HT1080 (cell line): ENCODE measurements at places on chromosomes 13 and 19. TPM values are rescaled to one million over a fixed set of nuclear protein-coding genes. Genes with fewer than 3 reads are reported as not detected.

- no peak for DNase-seq
Observed at GRCh38 chr13:50419331-50419865, 404.2 kb downstream of the KCNRG start.

DNA sequence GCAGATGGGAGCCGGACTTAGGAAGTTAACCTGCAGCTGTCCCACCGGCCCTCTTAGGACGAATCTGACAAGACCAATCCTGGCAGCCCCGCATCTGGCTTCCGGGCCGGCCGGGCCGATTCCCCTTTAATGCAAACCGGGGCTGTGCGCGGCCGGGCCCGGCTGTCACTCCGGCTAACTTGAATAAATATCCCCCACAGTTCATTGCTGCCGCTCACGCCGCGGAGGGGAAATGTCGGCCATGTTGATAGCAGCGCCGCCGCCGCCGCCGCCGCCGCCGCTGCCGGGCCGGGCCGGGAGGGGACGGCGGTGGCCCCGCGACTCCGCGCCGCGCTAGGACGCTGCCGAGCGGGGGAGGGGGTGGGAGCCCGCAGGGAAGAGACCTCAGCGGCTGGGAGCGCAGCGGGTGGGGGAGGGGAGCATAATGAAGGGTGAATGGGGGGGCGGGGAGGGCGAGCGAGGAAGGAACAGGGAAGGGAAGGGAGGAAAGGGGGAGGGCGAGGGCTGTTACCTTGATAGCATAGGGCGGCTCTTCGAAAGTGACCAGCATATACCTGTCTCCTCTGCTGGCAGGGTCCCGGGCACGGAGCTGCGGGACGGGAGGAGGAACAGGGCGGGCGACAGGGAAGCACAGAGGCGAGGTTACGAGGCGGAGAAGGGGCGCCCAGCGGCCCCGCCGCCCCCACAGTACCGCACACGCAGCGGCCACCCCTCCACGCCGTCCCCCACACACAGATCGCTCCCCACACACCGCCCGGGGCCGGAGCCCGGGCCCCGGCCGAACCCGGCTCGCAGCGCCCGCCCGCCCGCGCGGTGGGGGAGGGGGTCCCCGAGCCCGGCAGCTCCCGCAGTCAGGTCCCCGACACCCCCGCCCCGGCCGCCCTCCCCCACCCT lies 1.1 kb downstream of the INTS6 start:
- DNase-seq: peak; percentile 56

The NCR1 gene
- 0.43 TPM in 1 of 2 replicates, not detected in the other for total RNA-seq

DNA sequence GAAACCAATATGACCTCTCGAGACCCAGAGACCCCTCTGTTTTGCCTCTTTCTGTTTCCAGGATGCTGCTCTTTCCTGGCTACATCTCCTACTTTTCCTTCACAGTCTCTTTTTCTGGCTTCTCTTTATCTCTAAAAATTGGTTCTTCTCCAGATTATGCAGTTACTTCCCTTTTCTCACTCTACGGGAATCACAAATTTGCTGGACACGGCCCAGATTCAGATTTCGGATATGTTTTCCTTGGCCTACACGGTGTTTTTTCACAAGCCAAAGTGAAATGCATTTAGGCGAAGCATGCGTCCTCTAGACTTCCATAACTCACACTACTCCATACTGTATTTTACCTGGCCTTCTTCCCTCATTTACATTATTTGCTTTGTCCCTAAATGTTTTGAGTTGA lies 214.7 kb upstream of the MIR17HG start:
- no peak for DNase-seq

The THSD1 gene
- 11.9 and 13.4 TPM in 2 replicates for total RNA-seq

The OR4F17 gene
- total RNA-seq: not detected in 2 replicates

The FXYD3 gene
- total RNA-seq: not detected in 2 replicates

DNA sequence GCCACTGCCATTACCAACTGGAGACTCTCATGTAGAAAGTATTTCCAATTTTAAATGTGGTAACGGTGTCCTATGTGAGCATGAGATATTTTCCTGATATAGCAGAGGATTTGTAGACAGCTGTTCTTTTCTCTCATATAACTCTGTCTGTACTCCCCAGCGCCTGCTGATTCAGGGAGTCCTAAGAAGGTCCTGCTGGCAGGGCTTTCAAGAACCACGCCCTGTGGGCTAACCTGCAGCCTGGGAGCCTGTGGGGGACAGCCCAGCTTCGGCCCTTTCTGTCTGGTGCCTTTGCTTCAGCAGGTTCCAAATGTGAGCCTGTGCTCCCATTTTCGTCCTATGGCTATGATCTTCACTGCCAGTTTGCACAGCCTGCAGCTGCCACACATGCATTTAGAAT lies 316.8 kb downstream of the ATP8A2 start:
- DNase-seq: no peak

The IGFL2 gene
- total RNA-seq: not detected in 2 replicates

DNA sequence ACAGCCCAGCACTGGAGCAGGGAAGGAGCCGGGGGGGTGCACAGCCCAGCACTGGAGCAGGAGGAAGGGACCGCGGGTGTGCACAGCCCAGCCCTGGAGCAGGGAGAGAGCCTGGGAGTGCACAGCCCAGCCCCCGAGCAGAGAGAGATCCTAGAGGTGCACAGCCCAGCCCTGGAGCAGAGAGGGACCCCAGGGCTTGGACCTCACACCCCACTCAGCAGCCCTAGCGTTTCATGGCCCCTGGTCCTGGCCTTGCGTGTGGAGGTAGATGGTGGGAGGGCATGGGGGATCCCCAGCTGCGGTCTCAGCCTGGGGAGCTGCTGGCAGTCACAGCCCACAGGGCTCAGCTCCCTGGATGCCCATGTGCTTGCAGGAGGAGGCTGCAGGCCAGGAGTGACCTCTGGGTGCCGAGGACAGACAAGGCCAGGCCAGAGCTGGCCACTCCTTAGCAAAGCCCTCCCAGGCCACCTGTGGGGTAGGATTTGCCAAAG lies 25.1 kb downstream of the GAS6 start:
- DNase-seq: no peak

DNA sequence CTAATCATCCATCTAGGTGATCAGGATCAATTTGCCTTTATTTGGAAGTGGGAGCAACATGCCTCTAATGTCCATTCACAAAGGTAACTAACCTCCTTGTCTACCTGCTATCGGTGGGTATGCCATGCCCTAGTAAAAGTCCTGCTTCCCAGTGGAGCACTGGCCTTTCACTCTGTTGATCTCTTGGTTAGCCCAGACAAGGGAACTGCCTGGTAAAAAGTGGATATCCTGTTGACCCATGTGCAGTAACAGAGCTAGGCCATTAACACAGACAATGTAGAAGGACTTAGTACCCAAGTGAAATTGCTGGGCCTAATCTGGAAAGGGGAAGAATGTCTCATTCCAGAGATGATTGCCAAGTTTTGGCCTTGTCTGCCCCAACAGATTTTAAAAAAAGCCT lies 171.5 kb upstream of the CSNK1A1L start:
- DNase-seq: no peak

DNA sequence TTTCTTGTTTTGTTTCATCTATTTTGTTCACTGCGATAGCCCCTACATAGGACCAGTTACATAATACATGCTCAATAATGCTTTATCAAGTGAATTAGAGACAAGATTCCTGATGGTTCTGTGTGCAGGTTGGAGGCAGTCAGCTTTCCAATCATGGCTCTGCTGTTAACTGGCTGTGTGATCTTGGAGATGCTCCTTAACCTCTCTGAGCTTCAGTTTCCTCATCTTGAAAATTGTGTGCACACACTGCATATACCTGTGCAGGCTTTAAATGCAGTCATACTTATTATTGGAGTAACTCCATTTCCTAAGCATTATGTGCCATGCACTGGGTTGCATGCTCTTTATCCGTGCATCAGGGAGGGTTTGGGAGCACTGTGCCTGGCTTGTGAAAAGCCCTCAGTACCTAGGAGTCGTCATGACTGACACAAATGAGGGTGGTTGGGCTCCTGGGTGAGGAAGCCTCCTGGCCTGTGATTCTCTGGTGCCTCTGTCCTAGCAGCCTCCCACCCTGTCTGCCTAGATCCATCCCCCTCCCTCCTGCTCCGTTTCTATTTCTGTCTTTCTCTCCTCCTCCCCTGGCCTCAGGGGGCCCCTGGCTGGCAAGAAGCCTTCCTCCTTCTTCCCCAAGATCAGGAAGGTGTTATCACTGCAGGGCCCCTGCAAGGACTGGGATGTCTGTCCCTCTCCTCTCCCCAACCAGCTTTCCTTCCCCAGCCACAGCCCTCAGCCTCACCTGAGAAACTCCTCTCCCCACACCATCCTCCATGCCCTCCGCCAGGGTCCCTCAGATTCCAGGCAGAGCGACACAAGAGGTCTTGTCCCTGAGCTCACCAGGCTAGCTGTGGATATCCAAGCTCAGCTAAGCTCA lies 8.7 kb downstream of the IFNL1 start:
- DNase-seq: no peak

The C1QTNF9B gene
- 0.72 and 0.84 TPM in 2 replicates for total RNA-seq

DNA sequence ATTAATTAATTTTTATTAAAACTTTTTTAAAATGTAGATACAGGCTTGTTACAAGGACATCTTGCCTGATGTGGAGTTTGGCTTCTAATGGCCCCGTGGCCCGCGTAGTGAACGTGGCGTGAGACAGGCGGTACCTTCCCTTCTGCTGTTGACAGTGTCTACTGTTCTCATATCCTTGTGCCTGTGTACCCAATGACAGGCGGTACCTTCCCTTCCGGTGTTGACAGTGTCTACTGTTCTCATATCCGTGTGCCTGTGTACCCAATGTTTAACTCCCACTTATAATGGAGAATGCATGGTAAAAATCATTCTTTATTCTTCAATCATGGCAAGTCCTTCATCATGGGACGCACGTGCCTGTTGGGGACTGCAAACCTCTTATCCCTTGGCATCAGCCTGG lies 79.1 kb upstream of the ZNF835 start:
- DNase-seq: no peak

DNA sequence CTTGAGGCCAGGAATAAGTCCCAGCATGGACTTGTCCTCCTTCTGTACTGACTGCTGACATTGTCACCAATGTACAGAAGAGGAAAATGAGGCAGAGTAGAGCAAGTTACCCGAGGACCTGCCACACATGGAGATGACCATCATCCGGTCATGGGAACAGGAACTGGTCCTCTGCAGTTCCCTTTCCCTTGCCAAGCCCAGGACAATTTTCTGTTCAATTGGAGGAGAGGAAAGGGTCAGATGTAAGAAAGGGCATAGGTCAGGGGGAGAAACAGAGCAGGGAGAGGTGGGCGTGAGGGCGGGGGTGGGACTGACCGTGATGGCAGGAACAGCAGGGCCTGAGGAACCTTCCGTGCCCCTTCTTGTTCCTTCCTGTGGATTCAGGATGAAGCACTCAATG lies 18.6 kb downstream of the PHLDB3 start:
- DNase-seq: no peak

- no peak for DNase-seq
Observed at GRCh38 chr13:30659980-30660379, 42.3 kb downstream of the USPL1 start.

DNA sequence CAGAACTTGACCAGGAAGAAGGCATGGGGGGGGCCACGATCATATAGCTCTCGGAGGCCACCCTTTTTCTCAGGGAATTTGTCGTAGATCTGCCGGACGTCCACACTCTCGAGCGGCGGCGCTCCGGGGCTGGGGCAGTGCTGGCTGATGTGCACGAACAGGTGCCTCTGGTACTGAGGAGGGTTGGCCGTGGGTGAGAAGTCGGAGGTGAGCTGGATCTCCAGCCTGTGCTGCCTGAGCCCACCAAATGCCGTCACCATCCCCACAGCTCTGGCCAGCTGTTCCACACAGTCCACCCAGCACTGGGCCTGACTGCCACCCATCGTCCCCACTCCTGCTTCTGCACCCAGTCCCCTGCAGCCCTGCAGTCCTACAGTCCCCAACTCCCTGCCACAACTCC lies 12.0 kb downstream of the CD37 start:
- no peak for DNase-seq

DNA sequence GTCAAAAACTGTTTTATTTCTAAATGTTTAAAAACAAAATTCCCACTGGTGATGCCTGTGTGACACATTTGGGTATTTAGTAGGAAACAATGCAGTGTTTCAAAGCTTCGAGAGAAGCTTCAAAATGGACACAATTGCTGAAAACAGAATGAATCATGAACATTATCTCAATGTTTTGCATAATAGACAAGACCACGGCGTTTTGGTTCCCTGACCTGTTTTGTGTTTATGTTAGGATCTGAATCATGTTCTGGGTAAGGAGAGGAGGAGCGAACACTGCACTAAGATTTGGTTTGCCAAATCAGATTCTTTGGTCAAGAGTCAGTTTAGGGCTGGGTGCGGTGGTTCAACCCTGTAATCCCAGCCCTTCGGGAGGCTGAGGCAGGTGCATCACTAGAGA lies 42.2 kb downstream of the IFT88 start:
- peak; percentile 22 for DNase-seq

- DNase-seq: no peak
Observed at GRCh38 chr19:47362321-47362720, 13.2 kb downstream of the DHX34 start.

The ZNF730 gene
- total RNA-seq: 0.03 TPM in 1 of 2 replicates, not detected in the other

The SHANK1 gene
- total RNA-seq: 9.3 and 10.5 TPM in 2 replicates

The MBD3L3 gene
- total RNA-seq: not detected in 2 replicates

The SBSN gene
- 3.0 and 14.9 TPM in 2 replicates for total RNA-seq

The ZNF471 gene
- not detected in 2 replicates for total RNA-seq

The SYNGR4 gene
- total RNA-seq: not detected in 2 replicates

The DUS3L gene
- 56.5 and 71.8 TPM in 2 replicates for total RNA-seq

DNA sequence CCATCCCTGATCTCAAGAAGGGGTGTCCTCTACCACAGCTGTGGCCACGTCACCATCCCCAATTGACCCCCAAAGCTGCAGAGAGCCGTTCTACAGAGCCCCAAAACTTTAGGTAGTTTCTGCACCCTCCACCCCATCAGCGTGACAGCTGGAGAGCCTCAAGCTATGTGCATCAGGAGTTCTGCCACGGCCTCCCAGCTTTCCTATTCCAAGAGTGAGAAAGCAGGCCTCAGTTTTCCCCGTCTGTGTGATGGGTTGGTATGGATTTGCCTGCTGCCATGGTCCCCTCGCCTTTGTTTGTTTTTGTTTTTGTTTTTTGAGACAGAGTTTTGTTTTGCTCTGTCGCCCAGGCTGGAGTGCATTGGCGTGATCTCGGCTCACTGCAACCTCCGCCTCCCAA lies 1.5 kb downstream of the BCL3 start:
- DNase-seq: no peak

DNA sequence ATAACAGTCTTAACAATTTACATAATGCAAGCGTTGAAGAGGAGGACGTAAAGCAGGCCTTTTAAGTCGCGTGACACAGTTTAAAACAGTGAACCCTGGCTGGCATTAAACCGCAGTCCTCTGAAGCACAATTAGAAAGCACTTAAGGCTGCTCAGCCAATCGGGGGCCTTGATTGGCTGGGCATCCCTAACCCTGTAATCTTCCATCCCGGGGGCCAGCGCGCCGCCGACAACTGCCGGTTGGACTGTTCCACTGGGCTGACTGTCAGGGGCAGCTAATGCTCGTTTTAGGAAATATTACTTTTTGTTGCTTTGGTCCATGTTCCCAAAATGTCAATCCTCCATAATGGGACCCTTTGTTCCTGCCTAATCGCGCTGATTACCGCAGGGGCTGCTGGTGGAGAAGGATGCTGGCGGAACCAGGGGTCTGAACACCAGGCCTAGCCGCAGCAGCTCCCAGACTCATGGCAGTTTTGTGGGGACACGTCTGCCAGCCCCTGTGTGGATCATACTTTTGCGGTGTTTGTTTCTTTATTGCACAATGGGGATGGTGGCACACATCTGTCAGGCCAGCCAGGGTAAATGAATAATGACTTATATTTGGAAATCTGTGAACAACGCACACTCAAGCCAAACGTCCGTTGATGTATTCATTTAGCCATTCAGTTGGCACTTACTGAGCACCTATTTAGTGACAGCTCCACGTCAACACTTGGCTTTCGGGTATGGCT lies 127.1 kb upstream of the SPACA7 start:
- no peak for DNase-seq

The BRME1 gene
- 2.0 and 3.3 TPM in 2 replicates for total RNA-seq
